Fibroblast of skin of back (primary cell): ENCODE measurements at places on chromosomes 7 and 10.

DNA sequence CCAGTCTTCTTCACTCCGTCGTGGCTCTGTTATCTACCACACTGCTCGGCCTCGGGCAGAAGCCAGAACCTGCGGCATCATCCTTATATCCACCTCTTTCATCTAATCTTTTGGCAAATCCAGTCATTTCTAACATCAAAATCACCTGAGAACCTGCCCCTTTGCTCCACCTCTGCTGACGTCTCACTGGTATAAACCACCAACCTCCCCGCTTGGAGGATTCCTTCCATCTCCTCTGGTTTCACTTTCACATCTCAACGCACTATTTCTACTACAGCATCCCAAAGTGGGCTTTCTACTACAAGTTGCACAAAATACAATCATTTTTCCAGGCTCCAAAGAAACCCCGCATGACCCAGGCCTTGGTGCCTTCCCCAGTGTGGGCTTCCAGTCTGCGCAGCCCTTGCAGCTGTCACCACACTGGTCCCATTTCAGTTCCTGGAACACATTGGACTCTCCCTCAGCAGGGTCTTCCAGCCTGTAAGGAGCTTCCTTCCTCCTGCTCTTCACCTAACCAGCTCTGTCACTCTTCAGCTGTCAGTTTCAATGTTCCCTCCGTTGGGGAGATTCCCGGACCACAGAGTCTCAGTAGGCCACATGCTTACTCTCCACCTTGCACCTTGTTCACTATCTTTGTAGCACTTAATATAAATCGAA is 85.0 kb downstream of the PRKCQ start:
- no peak for DNase-seq

DNA sequence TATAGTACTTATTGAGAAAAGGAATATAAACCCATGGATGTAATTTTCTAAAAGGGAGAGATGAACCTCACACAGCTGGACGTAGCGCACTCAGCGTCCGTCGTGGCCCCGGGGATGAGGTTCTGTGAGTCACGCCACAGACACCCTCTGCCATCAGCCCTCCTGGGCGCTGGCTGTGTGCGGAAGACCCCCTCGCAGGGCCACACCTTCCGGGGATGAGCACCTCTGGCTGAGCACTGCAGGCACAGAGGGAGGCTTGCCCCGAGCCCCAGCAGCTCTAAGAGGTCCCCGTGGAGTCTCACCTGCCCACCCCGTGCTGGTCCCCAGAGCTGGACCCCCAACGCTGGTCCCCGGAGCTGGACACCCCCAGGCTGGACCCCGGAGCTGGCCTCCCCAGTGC is 215.8 kb downstream of the PTPRN2 start:
- DNase-seq: no peak

- DNase-seq: no peak
These were observed 55.2 kb downstream of the TACC2 start for GRCh38 chr10:122044045-122044661.

- DNase-seq: no peak
These were observed 1.0 kb downstream of the CNPY1 start for GRCh38 chr7:155545348-155545747.

GRCh38 chr7:28018020-28018419 is 162.6 kb downstream of the JAZF1 start:
- no peak for DNase-seq

DNA sequence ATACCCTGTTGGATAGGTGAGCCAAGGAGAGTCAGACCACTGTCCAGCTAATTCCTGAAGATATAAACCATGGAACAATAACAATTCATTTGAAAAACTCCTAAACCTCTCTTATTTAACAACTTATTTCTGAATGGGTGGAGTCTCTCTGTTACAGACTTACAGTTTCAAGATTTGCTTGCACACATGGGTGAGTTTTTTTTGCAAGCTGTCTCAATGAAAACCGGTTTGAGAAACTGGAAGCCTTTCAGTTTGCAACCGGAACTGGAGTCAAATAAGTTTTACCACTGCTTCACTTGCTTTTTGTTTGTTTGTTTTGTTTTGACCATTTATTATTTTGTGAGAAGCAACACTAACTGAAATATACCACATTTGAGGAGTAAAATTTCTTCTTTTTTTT is 243.8 kb downstream of the MTERF1 start:
- no peak for DNase-seq

- peak; percentile 1 for DNase-seq
These were observed 407.7 kb downstream of the SH2D4B start for GRCh38 chr10:80945264-80945880.

DNA sequence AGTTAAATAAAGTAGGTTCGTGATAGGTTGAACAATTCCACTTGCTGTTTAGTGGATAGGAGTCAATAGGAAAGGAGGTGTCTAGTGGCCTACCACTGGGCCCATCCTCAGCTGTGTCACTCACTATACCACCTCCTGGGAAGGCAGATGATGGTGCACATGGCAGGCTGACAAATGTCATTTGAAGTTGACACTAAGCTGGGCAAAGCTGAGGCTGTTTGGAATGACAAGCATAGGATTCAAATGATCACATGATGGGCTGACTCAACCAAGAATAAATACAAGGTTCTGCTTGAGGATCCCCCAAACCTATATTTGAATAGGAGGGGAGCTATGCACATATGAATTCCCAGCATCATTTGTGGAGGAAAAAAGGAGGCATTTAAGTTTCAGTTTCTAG is 489.8 kb downstream of the RPS24 start:
- DNase-seq: no peak

DNA sequence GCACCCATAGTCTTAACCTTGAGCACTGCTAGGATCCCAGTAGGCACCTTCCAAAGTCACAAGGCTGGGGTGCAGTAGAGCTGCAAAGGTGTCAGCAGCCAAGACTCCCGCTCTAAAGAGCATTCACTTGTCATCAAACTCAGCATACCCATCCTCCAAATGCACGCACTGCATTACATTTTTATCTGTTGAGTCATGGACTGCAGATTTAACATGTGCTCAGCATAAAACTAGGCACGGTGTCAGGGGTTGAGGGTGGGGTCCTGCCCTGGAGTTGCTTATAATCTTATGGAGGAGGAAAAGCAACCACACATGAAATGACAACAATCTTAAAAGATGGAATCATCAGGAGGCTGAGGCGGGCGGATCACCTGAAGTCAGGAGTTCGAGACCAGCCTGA is 102.6 kb downstream of the PARP12 start:
- peak; percentile 51 for DNase-seq

DNA sequence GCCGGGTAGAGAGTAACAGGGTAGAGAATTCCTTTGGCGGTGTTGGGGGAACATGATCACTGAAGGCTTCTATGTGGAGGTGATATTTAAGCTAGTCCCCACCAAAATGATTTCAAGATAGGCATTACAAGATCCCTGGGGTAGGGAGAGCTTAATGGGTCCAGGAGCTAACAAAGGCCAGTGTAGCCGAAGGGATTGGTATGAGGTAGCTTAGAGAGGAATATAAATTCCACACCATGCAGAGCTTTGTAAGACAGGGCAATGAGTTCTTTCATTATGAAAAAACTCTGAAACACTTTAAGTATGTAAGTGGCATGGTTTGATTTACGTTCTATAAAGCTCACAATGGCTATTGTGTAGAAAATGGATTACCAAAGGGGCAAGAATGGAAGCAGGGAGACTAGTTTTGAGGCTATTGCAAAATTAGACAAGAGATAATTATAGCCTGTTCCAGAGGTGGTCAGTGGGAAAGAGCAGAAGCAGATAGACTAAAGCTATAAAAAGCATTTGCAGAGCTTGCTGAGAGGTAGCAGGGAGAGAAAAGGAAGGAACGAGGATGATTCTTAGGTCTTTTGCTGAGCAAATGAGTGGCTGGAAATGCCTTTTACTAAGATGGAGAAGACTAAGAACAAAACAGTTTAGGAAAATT is 119.7 kb upstream of the SLC25A13 start:
- DNase-seq: no peak

GRCh38 chr10:33237736-33238624 is 96.5 kb downstream of the NRP1 start:
- peak; percentile 99 for DNase-seq
